ENCODE measurements at places on chromosomes 2 and 18.
A peak's percentile ranks its signal among the peaks of the same experiment; 100 is the strongest.

DNA sequence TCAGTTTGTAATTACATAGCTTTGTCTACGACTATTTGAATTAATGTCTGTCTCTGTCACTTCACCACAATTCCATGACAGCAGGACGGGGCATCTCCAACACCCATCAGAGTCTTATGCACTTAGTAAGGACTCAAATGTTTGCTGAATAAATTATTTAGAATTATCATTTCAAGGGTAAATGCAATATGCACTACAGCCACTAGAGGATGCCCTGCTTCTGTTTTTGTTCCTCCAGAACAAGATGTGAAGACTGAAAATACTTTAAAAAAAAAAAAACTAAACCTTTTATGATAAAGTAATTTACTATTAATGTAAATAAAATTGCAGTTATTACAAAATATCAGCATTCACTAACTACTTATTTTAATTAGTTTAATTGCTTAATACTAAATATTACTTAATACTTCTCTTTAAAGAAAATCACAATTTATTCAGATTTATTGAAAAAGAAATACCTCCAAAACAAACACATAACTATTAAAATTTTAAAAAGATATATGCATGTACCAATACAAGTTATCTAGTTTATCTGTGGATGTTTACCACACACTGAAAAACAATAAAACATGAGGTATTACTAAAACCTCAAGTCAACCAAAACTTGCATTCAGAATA is 3.2 kb downstream of the PIGN start:
- no peak for DNase-seq

GRCh38 chr2:44397447-44398175 is 35.9 kb downstream of the CAMKMT start:
- no peak for DNase-seq

DNA sequence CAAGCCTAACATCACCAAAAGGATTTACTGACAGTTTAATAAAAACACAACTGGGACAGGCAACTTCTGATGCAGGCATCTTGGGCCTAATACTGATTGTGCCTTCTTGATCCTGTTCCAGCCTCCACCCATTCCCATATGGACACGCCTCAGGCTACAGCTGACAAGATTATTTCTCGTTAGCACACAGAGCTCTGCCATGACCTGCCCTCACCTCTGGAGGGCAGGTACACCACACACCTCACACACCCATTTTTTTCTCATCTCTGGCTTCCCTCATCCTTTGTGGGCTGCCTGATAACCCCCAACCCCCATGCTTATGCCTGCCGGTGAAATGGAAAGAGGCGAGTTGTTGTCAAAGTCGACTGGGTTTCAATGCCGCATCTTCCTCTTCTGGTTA is 147.0 kb downstream of the ANTXR1 start:
- no peak for DNase-seq

DNA sequence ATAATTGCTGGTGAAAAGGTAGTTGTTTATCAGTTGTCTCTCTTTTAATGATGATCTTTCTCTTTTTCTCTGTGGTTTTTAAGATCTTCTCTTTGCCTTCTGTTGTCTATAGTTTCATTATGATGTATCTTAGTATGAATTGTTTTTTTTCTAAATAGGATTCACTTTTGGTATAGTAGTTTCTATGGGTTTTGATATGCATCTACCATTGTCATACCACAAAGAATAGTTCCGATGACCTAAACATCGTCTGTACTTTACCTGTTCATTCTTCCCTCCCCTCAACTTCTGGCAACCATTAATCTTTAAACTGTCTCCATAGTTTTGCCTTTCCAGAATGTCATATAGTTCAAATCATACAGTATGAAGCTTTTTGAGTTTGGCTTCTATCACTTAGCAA is 19.6 kb downstream of the RDH14 start:
- DNase-seq = no peak

- DNase-seq = no peak
Observed at GRCh38 chr18:388200-388599, 112.3 kb downstream of the COLEC12 start.

DNA sequence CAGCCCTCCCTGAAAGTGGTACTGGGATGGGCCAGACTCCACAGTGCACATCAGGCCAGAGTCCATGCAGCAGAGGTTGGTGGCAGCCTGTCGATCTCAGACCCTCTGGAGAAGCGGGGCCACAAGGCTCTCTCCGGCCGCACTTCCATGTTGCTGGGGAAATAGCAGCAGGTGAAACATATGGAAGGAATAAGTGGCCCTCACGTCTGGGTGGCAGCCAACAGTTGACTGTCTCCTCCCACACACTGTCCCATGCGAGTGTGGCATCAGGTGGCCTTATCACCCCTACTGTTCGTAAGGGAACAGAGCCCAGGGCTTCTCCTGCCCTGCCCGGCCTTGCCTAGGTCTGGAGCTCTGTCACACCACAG is 58.1 kb upstream of the FOSL2 start:
- no peak for DNase-seq

GRCh38 chr2:48530033-48530811 is at the start of gene STON1:
STON1 (plus strand) TSS chr2:48530154; CDS start chr2:48580634, 50,480 bp downstream.
- DNase-seq = peak; percentile 18

GRCh38 chr2:111117598-111118480 is 2.9 kb upstream of the BCL2L11 start:
- DNase-seq = no peak

DNA sequence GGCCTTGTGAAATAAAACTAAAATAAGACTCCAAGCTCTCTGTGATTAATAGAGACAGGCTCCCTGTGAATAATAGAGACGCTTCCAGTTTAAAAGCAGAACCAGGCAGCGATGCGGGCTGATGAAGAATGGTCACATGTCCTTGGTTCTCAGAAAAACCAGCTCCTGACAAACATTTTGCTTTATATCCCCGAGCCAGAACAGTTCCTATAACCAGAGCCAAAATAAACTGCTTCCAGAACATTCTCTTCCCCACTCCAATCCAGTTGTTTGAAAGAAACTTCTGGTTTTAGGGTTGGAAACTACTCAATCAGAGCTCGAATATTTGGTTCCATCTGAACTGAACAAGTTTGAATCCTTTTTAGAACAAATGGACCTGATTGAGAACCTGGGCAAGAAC is 213.7 kb downstream of the TSN start:
- DNase-seq = no peak

- no peak for DNase-seq
Observed at GRCh38 chr2:39491653-39492052, 54.6 kb upstream of the MAP4K3 start.

DNA sequence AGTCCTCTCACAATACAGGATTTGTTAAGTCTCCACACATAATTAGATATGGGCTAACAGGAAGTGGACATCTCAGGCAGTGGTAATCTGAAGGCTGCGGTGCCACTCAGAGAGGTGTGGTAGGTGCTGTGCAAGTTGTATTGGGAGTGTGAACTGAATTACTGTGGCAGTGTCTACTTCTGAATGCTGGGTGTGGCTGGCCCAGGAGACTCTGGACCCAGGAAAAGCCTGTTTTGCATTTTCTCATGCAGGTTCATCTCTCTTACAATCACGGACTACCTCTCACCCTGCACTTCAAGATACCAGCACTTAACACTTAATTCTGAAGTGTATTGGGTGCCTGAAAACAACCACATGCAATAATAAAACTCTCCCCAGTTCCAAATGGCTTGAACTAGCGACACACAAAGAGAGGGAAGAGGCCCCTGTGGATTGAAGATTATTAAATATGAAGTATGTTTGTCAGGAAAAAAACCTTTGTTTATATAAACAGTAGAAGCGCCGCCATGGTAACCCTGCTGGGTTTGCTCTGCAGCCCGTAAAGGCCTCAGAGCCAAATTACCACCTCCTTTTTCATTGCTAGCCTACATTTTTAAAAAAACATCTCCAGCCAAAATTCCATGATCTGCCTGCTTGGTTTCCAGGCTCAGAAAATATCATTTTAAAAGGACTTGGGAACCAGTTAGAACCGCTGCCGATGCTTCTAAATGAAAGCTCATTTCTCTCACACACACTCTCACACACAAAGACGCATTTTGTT is 77.5 kb downstream of the GFPT1 start:
- DNase-seq = no peak

- DNase-seq = no peak
Observed at GRCh38 chr2:133526530-133527300, 41.5 kb downstream of the NCKAP5 start.

DNA sequence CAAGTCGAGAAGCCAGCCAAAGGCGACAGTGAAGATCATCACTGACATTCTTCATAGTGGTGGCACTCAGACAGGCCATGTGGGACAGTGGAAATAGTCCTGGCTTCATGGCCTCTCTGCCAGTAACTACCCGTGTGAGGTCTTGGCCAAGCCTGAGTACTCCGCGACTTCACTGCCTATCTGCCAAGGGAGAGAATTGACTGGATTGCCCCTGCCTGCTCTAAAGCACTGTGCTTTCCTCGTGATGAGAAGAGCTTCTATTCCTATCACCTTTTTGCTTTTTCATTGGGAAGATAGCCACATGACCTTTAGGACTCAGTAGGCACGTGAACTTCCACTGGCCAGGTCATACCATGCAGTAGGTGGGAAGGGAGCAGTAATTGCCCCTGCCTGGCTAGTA is 239.3 kb downstream of the HAUS1 start:
- no peak for DNase-seq

DNA sequence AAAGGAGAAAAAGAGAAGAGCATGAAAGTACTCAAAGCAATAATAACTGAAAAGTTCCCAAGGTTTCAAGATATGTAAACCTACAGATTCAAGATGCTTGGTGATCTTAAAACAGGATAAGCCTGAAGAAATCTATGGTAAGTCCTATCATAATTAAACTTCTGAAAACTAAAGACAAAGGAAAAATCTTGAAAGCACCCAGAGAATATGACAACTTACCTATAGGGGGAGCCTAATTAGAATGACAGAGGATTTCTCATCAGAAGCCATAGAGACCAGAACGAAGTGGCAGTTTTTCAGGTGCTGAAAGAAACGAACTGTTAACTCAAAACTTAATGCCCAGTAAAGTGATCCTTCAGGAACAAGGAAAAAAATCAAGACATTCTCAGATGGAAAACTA is 59.7 kb downstream of the XDH start:
- DNase-seq = no peak

DNA sequence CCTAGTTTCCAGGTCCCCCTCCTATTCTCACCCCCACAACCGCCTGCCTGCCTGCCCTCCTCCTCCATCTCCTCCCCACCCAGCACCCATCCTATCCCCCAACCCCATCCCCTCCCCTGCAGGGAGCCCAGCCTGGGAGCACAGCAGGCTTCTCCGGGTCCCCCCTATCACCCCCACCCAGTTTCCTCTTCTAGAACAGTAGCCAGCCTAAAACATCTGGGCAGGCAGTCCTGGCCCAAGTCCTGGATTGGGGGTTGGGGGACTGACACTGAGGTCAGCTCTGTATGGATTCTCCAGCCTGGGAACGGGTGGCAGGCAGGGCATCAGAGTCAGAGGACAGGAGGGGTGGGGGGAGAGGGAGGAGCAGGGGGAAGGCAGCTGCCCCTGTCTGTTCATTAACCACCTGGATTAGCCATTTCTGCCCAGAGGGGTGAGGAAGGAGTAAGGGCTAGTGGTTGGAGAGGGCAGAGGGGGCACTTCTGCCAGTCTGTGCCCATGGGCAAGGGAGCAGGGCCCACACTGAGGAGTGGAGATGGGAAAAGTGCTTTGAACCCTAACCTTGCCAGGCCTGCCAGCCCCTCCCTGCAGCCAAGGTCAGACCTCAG is 60.0 kb downstream of the TNS1 start:
- no peak for DNase-seq

DNA sequence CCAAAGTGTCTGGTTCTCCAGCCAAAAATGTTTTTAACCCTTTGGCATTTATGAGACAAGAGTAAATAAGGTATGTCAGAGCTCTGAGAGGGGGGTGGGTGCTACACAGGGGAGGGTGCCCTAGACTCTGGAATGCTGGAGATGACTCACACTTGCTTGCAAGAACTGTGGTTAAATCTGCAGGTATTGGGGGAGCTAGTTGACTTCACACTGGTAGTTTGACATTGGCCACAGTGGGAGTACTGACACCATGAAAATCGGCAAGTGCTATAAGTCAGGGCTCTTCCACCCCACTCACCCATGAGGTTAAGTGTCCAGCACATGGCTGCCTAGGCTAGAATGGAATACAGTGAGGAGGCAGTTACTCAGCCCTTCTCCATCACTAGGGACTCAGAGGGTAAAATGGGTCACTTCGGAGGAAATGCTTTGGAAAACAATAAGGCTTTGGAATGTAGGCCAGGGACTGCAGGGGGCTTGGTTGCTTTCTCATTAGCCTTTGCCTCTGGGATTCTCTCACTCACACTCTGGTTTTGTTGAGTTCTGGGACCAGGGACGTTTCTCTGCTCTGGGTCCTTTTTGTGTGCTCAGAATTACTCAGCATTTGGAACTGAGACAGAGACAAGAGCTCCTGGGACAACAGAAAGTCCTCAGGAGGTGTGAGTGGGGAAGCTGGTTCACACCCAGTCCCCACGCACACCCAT is 91.6 kb downstream of the ACKR3 start:
- DNase-seq = no peak

GRCh38 chr2:229943770-229944449 is 21.6 kb downstream of the FBXO36 start:
- no peak for DNase-seq

- DNase-seq = no peak
Observed at GRCh38 chr2:194545978-194546377, 1111.0 kb upstream of the SLC39A10 start.

DNA sequence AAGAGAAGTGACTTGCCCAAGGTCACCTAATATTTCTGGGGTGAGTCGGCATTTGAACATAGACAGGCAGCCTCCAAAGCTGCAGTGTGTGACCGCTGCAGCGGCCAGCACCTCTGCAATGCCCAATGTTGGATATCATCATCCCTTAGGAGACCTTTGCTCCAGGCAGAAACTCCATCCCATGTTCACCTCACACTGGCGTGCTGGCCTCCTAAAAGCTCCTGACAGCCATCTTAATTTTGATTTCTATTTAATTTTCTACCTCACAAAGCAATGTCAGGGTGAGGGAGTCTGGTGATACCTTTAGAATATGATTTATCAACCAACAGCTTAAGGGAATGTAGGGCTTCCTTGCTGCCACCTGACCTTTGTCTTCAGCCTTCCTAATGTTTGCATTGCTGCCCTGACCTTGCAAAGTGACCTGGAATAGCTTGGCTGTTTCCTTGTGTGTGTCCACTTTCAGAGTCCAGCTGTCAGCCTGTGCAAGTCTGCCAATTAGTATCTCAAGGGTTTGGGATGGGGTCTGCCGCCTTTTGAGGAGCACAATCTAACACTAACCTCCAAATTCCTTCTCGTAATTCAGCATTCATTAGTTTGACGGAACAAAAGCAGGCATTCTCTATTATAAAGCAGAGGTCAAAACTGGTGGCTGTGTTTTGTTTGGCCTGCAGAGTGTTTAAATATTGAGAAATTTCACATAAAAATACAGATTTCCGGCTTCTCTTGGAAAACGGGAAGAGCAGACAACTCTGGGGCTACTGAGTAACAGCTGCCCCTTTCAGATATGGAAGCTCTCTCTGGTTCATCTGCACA is 127.6 kb downstream of the PLEKHM3 start:
- no peak for DNase-seq

- peak; percentile 75 for DNase-seq
Observed at GRCh38 chr2:106095478-106096298, 98.4 kb downstream of the UXS1 start.

- DNase-seq = no peak
Observed at GRCh38 chr2:128214866-128215460, 103.7 kb downstream of the HS6ST1 start.

GRCh38 chr2:64812285-64812684 is 158.6 kb upstream of the SERTAD2 start:
- DNase-seq = no peak

GRCh38 chr2:171852366-171852888 is 41.6 kb downstream of the SLC25A12 start:
- no peak for DNase-seq

- no peak for DNase-seq
Observed at GRCh38 chr18:80204142-80204541, 43.2 kb downstream of the PARD6G start.

Measured in T-helper 22 cell (primary cell).